ENCODE measurements at places on chromosomes 12 and 14.

DNA sequence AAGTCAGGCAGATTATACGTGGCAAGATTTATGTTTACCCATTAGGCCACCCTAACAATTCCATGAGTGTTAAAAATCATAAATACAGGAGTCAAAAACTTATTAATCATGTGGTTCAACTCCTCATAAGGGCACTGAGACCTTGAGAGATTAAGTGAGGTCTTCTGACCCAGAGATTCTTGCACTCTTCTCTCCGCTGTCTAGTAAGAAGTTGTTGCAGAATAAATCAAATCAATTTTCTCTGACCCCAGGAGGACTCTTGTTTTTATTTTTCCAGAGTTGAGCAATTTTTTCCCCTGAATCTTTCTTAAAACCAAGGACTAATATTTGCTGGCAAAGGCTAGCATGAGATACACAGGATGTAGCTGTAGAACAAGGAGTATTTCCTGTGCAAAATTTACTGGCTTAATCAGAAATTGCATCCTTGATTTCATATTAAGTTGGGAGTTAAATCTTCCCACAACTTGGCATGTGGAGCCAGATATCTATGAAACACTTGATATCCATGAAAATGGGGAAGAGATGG lies 90.9 kb upstream of the PTHLH start:
- H3K4me3 ChIP-seq = no peak overlapping the region
- DNase-seq = no peak
- H3K27ac ChIP-seq = no peak overlapping the region
- H3K4me1 ChIP-seq = peaks cover 15% of the 10 kb centered on the region
- peaks cover 4% of the 10 kb centered on the region for H3K27me3 ChIP-seq
- no peaks in the 10 kb centered on the region for H3K36me3 ChIP-seq

DNA sequence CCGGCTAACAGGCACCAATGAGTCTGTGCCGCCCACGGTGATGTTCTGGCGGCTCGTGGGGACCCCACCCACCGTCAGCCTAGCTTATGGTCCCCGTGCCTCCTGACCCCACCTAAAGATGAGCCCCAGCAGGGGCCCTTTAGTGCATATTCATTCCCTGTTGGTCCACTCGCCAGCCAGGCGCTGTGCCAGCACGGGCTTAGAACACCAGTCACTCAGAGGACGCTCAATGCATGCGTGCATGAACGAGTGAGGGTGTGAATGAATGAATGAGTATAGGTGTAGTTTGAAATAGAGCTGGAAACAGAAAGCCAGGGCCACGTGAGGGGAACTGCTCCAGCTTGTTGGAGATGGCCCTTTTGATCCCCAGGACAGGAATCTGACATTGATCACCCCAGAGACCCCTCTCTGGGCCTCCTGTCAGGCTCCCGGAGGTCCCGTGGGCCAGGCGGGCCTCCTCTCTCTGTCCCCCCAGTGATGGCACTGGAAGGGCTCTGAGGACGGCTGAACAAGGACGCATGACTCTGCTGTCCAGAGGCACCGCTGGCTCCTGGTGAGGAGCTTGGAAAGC lies 193.9 kb upstream of the C14orf180 start:
- no peaks in the 10 kb centered on the region for H3K27me3 ChIP-seq
- H3K27ac ChIP-seq = no peak overlapping the region
- H3K4me3 ChIP-seq = no peak overlapping the region

DNA sequence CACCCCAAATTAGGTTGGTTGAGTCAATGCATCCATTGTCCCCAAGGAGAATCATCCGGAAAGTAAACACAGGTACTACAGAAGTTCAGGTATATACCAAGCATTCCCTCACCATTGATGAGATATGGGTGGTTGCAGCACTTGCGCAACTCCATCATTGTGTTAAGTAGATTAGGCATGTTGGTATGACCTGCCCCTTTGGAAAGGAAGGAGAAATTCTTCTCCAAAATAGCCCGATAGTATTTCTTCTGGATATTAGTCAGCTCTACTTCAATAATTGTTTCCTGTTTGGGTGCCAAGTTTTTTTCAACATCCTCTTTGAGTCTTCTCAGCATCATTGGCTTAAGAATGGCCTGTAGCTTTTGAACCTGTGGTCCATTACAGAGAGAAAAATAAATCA lies 21.3 kb upstream of the SUPT16H start:
- H3K4me3 ChIP-seq = no peak overlapping the region
- H3K36me3 ChIP-seq = peaks cover 37% of the 10 kb centered on the region
- no peak overlapping the region for H3K27ac ChIP-seq
- peaks cover 1% of the 10 kb centered on the region for H3K4me1 ChIP-seq
- no peak for DNase-seq

GRCh38 chr12:121287267-121287954 lies 9.1 kb downstream of the CAMKK2 start:
- DNase-seq = no peak
- no peak overlapping the region for H3K4me3 ChIP-seq
- no peak overlapping the region for H3K27ac ChIP-seq
- peaks cover 6% of the 10 kb centered on the region for H3K36me3 ChIP-seq

DNA sequence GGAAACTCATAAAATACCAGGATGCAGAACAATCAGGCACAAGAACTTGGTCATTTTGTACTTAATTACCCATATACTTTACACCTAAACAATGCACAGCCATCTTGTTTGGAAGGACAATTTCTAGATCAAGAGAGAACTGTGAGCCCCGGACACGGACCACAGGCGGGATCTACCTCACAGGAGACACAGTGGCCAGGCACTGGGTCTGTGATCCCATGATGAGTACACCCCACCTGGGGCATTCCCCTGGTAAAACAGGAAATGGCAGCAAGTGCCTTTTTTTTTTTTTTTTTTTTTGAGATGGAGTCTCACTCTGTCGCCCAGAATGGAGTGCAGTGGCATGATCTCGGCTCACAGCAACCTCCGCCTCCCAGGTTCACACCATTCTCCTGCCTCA lies 15.2 kb downstream of the GOLGA3 start:
- H3K27ac ChIP-seq = no peak overlapping the region
- H3K4me3 ChIP-seq = no peak overlapping the region
- peaks cover 23% of the 10 kb centered on the region for H3K4me1 ChIP-seq
- H3K27me3 ChIP-seq = no peaks in the 10 kb centered on the region
- DNase-seq = no peak

- no peak for DNase-seq
- no peak overlapping the region for H3K27ac ChIP-seq
- H3K27me3 ChIP-seq = no peaks in the 10 kb centered on the region
- no peaks in the 10 kb centered on the region for H3K4me1 ChIP-seq
- H3K36me3 ChIP-seq = no peaks in the 10 kb centered on the region
- no peak overlapping the region for H3K4me3 ChIP-seq
These were observed 58.7 kb downstream of the ST8SIA1 start for GRCh38 chr12:22275843-22276242.

- peaks cover 50% of the 10 kb centered on the region for H3K36me3 ChIP-seq
- H3K27me3 ChIP-seq = no peaks in the 10 kb centered on the region
- no peaks in the 10 kb centered on the region for H3K4me1 ChIP-seq
- H3K27ac ChIP-seq = no peak overlapping the region
These were observed 15.5 kb downstream of the RIC8B start for GRCh38 chr12:106790020-106790419.

- H3K4me1 ChIP-seq = peaks cover 43% of the 10 kb centered on the region
- H3K27ac ChIP-seq = no peak overlapping the region
- H3K27me3 ChIP-seq = no peaks in the 10 kb centered on the region
- H3K4me3 ChIP-seq = no peak overlapping the region
- peaks cover 31% of the 10 kb centered on the region for H3K36me3 ChIP-seq
These were observed 2.3 kb downstream of the MCRS1 start for GRCh38 chr12:49565406-49566265.

DNA sequence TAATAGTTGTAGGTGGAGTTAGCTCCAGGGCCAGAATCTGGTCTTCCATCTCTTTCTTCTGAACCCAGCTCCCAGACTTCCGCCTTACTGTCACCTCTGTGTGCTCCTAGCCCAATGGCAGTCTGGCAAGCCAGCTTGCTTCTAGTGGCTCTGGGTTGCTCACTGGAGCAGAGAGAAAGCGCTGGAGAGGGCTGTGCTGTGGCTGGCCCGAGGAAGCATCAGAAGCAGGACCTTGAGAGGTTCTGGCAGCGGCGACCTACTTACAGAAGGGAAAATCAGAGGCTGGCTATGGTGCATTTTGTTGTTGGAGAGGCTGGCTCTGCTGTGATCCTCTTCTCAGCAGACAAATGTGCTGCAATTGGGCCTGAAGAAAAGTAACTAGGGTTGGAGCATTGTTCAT lies 28.6 kb downstream of the KCNA5 start:
- no peak for DNase-seq
- no peak overlapping the region for H3K27ac ChIP-seq
- H3K36me3 ChIP-seq = no peaks in the 10 kb centered on the region
- no peak overlapping the region for H3K4me3 ChIP-seq
- peaks cover 6% of the 10 kb centered on the region for H3K27me3 ChIP-seq
- H3K4me1 ChIP-seq = no peaks in the 10 kb centered on the region

DNA sequence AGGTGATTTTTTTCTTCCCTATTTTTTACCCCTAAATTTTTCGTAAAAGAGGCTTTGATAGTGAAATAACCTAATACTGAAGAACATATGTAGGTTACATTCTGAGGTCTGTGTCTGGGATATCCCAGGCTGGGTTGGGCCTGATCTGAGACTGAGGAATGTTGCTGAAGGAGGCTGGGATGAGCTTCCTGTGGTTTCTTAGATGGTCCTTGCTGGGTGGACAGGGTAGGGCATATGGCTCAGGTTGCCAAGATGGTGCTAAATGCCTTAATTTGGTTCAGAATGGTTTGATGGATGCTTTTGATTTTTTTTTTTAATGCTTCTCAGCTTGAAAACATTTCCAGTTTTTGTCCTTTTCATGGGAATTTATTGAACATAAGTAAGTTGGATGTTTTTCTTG lies 124.6 kb upstream of the PMCH start:
- peaks cover 43% of the 10 kb centered on the region for H3K27me3 ChIP-seq
- no peaks in the 10 kb centered on the region for H3K36me3 ChIP-seq
- DNase-seq = no peak

GRCh38 chr14:76516884-76517283 lies 140.9 kb downstream of the ESRRB start:
- H3K36me3 ChIP-seq = no peaks in the 10 kb centered on the region
- H3K4me1 ChIP-seq = no peaks in the 10 kb centered on the region
- no peak overlapping the region for H3K27ac ChIP-seq
- peaks cover 17% of the 10 kb centered on the region for H3K27me3 ChIP-seq
- no peak overlapping the region for H3K4me3 ChIP-seq

GRCh38 chr14:50362764-50363713 lies 33.6 kb downstream of the CDKL1 start:
- peak overlapping the region; percentile 91 for H3K27ac ChIP-seq
- no peaks in the 10 kb centered on the region for H3K27me3 ChIP-seq

DNA sequence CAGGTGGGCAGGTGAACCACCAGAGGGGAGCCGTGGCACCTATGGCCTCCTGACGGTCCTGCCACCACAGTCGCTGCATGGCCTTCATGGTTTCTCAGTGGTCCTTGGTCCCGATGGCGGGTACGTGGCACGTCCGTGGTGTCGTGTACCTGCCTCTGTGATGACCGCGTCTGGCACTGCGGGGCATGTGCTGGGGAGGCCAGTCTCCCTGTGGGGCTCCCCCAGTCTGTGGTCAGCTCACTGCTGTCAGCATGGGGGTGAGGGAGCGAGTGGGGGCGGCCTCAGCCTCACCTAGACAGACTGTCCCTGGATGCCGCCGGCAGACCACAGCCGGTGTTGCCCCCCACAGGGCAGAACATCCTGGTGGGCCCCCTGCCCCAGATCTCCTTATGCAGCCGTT lies 267.2 kb downstream of the SEC23A start:
- no peaks in the 10 kb centered on the region for H3K36me3 ChIP-seq
- no peak overlapping the region for H3K4me3 ChIP-seq
- DNase-seq = no peak
- H3K4me1 ChIP-seq = no peaks in the 10 kb centered on the region
- H3K27me3 ChIP-seq = peaks cover 3% of the 10 kb centered on the region
- H3K27ac ChIP-seq = no peak overlapping the region

- H3K36me3 ChIP-seq = no peaks in the 10 kb centered on the region
- H3K27ac ChIP-seq = no peak overlapping the region
- DNase-seq = no peak
- no peak overlapping the region for H3K4me3 ChIP-seq
- no peaks in the 10 kb centered on the region for H3K4me1 ChIP-seq
These were observed 202.1 kb upstream of the KITLG start for GRCh38 chr12:88782351-88782750.

GRCh38 chr14:20386276-20386855 lies 26.9 kb downstream of the TEP1 start:
- H3K27ac ChIP-seq = no peak overlapping the region
- H3K4me1 ChIP-seq = peaks cover 2% of the 10 kb centered on the region
- peaks cover 13% of the 10 kb centered on the region for H3K36me3 ChIP-seq
- DNase-seq = no peak

DNA sequence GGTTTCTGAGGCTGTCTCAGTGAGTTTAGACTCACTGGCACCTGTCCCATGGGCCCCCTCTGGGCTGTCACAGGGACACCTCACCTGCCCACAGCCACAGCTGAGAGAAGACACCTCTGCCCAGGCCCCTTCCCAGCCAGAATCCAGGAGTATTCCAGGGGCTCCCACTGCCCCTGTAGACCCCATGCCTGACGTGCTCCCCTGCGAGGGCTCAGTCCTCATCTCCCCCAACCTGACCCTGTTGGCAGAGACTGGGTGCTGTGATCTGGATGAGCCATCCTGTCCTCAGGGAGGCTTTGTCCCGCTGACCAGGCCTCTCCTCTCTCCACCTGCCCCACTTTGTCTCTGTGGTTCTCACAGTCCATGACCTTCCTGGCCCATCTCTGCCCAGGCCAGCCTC lies 89.4 kb downstream of the DHRS2 start:
- no peaks in the 10 kb centered on the region for H3K27me3 ChIP-seq
- DNase-seq = no peak
- no peak overlapping the region for H3K27ac ChIP-seq
- H3K36me3 ChIP-seq = no peaks in the 10 kb centered on the region
- no peak overlapping the region for H3K4me3 ChIP-seq
- H3K4me1 ChIP-seq = no peaks in the 10 kb centered on the region
